Hematopoietic multipotent progenitor cell treated with erythropoietin and hydrocortisone succinate and interleukin-3 and kit ligand, for 6 days (in vitro differentiated cells): ENCODE measurements at places on chromosomes 4 and X.

- DNase-seq: no peak
Measured at GRCh38 chr4:139743027-139743426, 77.4 kb downstream of the MGST2 start.

GRCh38 chr4:51836549-51836948 lies 6.4 kb upstream of the DCUN1D4 start:
- DNase-seq: no peak

- no peak for DNase-seq
Measured at GRCh38 chr4:156201050-156201449, 247.4 kb upstream of the CTSO start.

DNA sequence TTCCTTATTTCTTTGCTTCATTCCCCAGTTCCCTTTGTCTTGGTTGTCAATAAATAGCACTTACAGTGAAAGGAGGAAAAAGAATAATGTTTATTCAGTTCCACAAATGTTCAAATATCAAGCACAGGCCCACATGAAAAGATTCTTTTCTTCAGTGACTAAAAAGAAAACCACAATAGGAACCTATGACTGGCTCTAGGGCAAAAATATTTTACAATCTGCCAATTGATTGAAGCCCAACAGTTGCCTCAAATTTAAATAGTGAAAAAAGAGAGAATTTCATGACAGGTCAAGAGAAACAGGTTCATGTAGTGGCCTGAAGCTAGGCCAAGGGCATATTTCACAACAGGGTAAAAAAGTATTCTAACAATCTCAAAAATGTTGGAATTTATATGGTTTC lies 553.8 kb downstream of the CENPC start:
- DNase-seq: no peak

DNA sequence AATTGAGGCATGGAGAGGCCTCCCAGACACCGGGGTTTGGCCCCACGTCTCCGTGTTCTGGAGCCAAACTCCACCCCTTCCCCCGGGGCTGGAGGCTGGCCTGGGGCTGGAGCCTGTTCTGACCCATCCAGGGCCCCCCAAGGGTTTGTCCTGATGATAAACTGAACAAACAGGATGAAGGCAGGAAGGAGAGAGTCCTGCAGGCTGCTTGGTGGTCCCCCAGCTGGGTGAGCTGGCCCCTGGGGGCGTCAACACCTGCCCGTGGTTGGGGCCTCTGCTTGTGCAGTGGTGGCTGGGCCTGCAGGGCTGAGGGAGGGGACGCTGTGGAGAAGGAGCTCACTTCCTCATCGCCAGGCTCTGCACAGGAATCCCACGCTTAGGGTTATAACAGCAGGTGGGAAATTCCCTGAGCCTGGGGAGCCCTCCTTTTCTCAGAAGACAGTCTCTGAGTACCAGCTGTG lies 2.3 kb downstream of the SH3TC1 start:
- no peak for DNase-seq

DNA sequence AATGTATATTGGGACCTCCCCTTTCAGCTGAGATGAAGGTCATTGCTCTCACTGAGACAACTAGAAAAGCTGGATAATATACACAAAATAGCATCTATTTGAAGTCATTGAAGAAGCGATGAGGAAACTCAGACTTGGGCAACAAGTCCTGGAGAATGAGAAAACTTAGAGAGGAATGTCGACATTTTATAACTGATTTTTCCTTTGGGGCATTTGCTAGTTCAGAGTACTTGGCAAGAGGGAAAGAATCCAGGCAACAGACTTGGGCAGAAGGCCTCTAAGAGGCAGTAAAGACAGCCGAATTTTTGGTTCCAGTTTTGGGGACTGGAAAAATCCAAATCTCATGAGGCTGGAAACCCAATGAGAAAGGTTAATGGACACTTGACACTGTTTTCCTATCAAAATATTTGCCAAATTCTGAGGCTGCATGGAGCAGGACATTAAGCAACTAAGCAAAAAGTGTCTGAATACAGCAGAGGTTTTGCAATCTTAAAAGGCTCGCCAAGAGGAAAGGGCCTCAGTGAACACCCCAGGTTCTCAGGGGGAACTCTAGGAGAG lies 21.0 kb upstream of the ANXA5 start:
- DNase-seq: no peak

DNA sequence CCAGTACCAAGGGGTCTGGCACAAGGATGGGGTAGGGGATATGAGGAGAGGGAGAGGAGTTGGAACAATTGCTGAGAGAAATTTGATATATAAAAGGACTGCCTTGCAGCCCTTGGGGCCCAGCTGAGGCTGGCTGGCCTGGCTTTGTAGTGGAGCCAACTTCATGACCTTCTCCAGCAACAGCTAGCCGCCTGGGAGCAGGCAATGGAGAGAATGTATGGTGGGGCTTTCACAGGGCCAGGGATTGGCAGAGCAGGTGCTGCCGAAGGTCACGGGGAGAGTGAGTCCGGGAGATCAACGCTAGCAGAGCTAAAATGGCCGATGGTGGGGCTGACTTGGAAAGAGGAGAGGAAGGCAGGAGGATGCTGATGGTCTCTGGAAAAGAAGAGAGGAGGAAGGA lies 120.4 kb upstream of the SMIM10 start:
- DNase-seq: no peak

DNA sequence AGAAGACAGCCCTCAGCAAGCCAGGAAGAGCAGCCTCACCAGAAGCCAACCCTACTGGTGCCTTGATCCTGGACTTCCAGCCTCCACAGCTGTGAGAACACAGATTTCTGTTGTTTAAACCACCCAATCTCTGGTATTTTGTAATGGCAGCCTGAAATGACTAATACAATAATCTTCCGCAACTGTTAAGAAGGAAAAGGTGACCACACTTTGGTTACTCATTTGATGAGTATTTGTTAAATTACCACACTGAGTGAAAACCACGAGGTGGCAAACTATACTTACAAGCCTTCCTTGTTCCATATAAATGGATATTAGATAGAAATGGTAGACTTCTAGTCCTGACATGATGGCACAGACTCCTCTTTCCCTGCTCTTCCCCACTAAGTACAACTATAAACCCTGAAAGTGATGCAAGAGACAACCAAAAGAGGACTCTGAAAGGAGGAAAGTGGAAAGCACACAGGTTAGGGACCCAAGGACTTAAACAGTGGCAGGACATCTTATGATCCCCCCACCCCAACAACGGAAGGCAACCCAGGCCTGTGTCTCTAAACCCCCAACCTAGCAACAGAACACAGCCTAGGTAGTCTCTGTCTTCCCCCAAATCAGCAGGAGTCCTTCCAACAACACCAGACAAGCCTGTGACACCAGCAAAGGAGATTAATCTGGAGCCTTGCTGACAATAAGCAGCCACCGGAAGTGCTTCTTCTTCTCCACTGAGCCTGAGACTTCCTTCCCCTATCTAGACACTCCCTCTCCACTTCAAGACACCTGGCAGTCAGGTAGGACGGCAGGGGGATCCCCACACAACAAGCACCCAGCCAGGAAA lies 12.3 kb downstream of the ZNF182 start:
- DNase-seq: no peak

- peak; percentile 90 for DNase-seq
Measured at GRCh38 chr4:103008875-103009729, 10.4 kb downstream of the SLC9B1 start.

GRCh38 chrX:110204986-110205385 lies 112.9 kb downstream of the AMMECR1 start:
- DNase-seq: no peak

GRCh38 chr4:146916479-146917076 lies 29.1 kb downstream of the TTC29 start:
- DNase-seq: peak; percentile 63

- no peak for DNase-seq
Measured at GRCh38 chrX:24301060-24301459, 12.8 kb downstream of the SUPT20HL2 start.

DNA sequence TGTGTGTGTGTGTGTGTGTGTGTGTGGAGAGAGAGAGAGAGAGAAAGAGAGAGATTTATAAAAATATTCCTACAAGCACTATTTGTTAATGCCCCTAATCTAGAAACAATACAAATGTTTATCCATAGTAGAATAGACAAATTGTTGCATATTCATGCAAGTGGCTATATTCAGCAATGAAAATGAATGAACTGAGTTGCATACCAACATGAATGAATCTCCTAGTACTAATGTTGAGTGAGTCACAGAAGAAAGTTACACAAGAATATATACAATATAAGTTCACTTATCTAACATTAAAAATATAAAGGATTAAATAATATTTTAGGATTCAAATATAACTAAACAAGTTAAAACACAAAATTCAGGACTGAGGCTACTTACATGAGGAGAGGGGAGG lies 456.8 kb upstream of the AMOT start:
- DNase-seq: no peak

DNA sequence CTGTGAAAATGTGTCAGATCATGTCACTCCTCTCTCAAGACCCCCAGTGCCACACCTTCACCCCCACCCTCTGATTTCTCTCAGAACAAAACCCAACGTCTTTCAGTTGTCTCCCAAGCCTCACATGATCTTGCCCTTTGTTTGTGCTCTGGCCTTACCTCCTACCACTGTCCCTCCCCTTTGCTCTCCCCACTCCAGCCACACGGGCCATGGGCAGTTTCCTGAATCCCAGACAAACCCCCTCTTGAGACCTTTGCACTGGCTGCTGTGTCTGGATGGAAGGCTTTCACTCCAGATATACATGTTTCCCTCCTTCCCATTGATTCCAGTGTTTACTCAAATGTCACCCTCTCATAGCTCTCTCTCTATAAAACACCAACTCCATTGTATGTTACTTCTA lies 3.6 kb upstream of the CENPE start:
- DNase-seq: no peak
